Dermis blood vessel endothelial cell (primary cell): ENCODE measurements at places on chromosomes 11 and 22. TPM values are rescaled to one million over a fixed set of nuclear protein-coding genes. Genes with fewer than 3 reads are reported as not detected.

DNA sequence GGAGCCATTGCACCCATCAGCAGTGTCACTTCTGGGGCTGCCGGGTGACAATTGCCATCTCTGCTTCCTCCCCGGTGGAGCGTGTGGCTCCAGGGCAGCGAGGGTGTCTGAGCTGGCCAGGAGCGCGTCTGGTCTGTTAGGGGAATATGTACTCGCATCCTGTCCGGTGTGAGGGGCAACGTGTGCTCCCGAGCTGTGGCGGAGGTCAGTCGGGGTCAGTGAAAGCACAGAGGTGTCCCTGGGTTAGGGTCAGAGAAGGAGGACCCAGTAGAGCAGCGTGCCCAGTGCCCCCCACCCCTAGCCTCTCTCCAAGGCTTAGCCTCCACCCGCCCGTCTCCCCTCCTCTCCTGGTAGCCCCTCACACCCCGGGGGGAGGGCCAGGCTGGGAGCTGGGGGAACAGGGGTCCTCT lies 1.5 kb downstream of the CLCF1 start:
- no peak for DNase-seq

GRCh38 chr22:32044913-32045312 lies 1.9 kb downstream of the SLC5A1 start:
- no peak for DNase-seq

GRCh38 chr22:17815703-17816254 lies 41.5 kb upstream of the BID start:
- no peak for DNase-seq

DNA sequence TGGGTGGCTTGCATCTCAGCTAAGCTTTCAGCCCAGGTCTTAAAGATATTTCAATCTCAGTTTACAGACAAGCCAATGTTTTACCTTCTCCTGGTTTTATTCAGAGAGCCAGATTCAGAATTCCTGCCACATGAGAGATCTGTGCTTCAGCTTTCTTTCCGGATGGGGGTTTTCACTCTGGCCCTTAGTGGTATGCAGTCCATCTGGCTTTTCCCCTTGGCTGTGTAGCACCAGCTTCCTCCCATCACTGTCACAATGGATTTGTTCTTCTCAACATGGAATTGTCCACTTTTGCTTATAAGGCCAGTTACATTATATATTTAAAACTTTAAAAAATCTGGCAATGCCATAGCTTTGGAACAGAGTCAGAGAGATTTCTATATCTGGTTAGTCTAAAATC lies 303.9 kb downstream of the ETS1 start:
- DNase-seq: no peak

- DNase-seq: no peak
Observed at GRCh38 chr11:67644042-67644441, 4.5 kb upstream of the TBX10 start.

CEND1 gene
- 0.14 and 0.17 TPM in 2 replicates for total RNA-seq

HBG2 gene
- not detected in 2 replicates for total RNA-seq
